ENCODE measurements at places on chromosomes 4 and X.

- DNase-seq: no peak
Measured at GRCh38 chrX:97740044-97740443, 856.3 kb downstream of the RPA4 start.

- no peak for DNase-seq
Measured at GRCh38 chr4:67083496-67083895, 461.8 kb downstream of the CENPC start.

DNA sequence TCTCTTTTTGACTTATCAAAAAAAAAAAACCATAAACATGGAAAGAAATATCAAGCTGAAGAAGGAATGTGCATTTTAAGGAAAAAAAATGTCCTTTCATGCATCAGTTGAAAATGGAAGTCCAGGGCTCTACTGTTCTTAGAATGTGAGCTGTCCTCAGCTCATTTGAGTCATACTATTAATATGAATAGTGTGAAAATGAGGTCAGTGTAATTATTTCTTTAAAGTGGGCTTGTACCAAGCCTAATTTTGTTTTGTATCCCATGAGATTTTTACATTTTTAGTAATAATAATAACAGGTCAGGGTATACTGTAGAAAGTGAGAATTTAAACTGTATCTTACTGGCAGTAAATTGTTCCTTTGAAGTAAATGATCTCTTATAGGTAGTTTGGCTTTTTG is 148.5 kb downstream of the NAA11 start:
- no peak for DNase-seq

GRCh38 chrX:116417214-116417613 is 19.2 kb upstream of the SLC6A14 start:
- DNase-seq: peak; percentile 29

DNA sequence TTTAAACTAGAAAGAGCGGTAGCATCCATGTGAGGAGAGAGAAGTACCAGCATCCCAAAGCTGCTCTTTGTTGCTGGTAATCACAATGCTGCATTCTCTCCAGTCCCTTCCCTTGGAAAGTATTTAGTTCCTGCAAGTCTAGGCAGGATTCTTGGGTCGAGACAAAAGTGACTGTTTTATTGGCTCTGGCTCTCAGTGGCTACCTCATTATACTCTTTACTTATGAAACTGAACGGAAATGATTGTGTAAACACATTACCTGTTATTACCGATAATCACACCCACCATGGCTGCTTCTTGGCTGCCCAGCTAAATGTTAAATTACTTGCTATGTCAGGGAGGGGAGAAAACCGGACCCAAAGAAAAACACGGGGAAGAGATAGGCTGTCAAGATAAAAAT is 26.2 kb downstream of the ATXN3L start:
- DNase-seq: peak; percentile 56

DNA sequence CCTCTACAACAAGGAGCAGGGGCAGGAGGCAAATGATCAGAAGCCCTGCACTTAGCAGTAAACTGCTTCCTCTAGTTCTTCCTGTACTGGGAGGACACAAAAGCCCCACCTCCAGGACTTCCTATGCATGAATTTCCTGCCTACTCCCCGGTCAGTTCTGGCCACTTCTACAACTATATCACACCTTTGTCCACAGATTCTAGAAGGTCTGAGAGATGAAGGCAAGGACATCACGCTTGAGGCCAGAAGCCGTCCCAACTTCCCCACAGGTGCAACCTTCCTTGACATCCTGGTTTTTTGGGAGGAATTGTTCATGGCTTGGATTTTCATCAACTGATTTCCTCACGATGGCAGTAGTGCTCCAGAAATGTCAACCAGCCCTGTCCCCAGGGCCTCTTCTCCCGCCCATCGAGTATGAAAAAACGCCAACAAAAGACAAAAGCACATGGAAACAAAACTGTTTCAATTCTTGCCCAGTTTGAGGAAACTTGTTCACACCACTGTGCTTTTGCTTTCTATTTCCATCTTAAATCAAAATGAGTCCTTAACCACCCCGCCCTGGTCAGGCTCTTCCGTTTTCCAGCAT is 206.5 kb upstream of the STK26 start:
- DNase-seq: peak; percentile 63

- DNase-seq: no peak
Measured at GRCh38 chr4:4289055-4289454, 899 bp downstream of the LYAR start.

DNA sequence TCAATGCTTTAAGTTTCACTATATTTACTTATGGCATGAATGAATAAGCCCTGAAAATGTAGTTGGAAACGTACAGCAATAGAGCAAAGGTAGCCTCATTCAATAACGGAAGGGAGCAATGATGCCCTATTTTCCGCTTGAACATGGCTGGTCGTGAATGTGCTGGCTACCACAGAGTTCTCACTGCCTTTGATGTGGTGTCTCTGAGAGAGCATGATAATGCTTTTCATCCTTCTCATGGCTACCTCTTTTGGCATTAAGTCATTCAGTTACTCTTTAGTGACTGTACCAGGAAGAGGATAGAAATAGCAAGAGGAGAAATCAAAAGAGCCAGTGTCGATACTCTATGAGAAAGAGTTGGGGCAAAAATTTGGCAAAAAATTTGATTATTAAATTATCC is 308.0 kb downstream of the PPP3CA start:
- DNase-seq: no peak

GRCh38 chrX:74351760-74352159 is 47.8 kb downstream of the ZCCHC13 start:
- DNase-seq: no peak

- DNase-seq: no peak
Measured at GRCh38 chr4:120844528-120844921, 78.0 kb downstream of the PRDM5 start.

DNA sequence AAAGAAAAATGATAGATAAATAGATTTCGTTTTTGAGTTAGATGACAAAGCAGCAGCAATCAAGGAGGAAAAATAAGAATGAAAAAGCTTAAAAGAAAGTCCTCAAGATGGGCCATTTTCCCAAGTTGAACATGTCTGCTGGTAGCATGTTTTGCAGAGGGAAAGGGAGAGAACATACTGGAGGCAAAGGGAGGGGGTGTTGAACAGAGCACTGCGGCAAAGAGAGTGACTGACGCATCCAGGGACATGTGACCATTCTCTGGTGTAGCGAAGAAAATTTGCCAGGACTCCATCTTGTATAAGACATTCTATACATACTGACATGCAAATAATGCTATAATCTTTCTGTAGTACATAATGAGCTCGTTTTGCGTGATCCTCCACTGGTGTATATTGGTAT is 1.2 kb downstream of the LINC00632 start:
- DNase-seq: no peak

- no peak for DNase-seq
Measured at GRCh38 chr4:158111241-158111640, 61.6 kb downstream of the GASK1B start.

DNA sequence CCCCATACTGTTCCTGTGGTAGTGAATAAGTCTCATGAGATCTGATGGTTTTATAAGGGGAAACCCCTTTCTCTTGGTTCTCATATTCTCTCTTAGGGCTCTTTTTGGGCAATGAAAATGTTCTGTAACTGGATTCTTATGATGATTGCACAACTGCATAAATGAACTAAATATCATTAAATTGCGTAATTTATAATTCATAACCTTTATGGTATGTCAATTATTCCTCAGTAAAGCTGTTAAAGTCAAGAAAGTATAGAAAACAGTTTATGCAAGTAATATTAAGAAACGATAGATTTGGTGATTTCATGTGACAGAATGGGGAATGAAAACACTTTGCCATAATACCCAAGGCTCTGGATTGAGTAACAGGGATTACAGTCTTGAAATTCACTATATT is 33.5 kb upstream of the SPANXD start:
- DNase-seq: no peak

GRCh38 chrX:72107320-72107719 is 24.4 kb downstream of the RTL5 start:
- DNase-seq: no peak

DNA sequence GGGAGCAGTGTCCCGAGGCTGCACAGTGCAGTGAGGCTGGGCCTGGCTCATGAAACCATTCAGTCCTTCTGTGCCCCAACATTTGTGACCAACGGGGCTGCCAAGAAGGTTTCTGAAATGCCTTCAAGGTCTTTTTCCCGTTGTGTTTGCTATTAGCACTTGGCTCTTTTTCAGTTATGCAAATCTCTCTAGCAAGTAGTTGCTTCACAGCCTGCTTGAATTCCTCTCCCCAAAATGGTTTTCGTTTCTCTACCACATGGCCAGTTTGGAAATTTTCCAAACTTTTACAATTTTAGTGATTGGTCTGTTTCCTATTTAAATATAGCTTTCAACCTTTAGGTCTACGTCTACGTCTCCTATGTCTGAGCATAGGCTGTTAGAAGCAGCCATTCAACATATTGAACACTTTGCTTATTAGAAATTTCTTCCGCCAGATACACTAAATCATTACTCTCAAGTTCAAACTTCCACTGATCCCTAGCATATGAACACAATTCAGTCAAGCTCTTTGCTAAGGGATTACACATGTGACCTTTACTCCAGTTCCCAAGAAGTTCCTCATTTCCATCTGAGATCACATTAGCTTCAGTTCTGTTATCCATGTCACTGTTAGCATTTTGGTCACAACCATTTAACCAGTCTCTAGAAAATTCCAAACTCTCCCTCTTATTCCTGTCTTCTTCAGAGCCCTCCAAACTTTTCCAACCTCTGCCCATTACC is 901.8 kb downstream of the GLUD2 start:
- DNase-seq: no peak

GRCh38 chr4:173280998-173281397 is 53.2 kb downstream of the HMGB2 start:
- DNase-seq: no peak

DNA sequence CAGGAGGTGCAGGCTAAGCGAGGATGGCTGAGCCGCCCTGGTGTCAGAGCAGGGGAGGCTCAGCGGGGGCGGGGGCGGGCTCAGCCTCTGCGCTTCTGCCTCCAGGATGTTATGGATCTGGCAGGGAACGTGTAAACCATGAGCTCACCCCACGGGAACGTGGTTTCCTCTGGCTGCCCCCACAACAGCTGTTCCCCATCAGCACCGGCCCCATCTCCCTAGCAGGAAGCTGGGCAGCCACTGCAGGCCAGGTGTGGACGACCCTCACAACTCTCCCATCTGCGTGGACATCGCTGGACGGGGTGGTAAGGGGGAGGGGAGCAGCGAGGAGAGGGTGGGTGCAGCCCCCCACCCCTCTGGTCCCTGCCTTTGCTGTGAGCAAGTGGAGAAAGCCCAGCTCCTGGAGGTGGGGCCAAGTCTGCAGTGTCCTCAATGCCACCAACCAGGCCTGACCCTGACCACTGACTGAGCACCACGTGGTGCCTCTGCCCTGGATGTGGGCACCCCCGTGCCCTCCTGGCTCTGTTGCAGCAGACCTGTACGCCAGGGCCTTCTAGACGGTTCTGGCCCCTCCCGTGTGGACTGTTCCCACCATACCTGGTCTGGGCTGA is 28.1 kb upstream of the SPON2 start:
- DNase-seq: no peak

GRCh38 chrX:120464411-120464810 is 4.7 kb downstream of the LAMP2 start:
- DNase-seq: no peak

GRCh38 chrX:85988353-85988752 is 59.0 kb downstream of the CHM start:
- no peak for DNase-seq

DNA sequence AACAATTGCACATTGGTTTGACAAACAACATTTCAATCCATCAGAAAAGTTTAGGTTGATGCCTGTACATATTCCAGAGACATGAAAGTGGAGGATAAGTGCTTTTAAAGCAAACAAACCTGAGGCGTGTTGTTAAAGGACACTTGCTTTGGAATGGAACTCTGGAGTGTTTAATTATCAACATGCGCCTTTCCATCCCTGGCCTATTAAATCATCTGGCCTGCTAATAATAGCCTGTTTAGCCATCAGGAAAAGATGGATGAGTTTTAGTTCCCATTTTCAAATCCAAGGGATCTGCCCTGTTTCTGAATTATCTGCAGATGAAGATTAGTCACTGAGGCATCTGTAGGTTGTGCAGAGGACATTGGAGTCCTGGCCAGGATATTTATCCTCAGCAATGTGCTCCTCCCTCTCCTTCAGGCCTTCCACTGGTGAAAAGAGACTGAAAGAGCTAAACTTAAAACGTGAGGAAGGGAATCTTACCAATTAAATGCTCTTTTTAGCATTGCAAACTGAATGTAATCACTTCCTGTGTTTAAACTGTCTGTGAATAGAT is 388.9 kb downstream of the PPARGC1A start:
- DNase-seq: peak; percentile 32

GRCh38 chrX:13340182-13340791 is 20.4 kb upstream of the ATXN3L start:
- peak; percentile 3 for DNase-seq

GRCh38 chrX:129238011-129238410 is 285.3 kb downstream of the SMARCA1 start:
- DNase-seq: no peak

- peak; percentile 4 for DNase-seq
Measured at GRCh38 chrX:106898462-106898861, 4.7 kb downstream of the RIPPLY1 start.

DNA sequence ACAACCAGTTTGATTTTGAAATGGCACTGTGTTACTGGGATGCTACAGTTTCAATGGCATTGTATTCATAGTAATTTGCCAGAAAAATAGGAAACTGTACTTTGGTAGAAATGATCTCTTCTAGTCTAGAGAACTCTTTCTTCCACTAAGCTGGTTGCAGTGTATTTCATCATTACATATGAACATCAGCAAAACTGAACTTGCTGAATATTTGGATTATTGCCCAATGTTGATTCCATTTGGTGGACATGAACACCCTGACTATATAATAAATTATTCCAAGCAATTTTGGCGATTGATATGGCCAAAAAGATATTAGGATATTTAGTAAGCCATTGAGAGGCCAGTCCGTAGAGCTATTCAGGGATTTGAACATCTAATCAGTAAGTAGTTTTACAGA is 191.8 kb upstream of the CXorf66 start:
- DNase-seq: no peak

DNA sequence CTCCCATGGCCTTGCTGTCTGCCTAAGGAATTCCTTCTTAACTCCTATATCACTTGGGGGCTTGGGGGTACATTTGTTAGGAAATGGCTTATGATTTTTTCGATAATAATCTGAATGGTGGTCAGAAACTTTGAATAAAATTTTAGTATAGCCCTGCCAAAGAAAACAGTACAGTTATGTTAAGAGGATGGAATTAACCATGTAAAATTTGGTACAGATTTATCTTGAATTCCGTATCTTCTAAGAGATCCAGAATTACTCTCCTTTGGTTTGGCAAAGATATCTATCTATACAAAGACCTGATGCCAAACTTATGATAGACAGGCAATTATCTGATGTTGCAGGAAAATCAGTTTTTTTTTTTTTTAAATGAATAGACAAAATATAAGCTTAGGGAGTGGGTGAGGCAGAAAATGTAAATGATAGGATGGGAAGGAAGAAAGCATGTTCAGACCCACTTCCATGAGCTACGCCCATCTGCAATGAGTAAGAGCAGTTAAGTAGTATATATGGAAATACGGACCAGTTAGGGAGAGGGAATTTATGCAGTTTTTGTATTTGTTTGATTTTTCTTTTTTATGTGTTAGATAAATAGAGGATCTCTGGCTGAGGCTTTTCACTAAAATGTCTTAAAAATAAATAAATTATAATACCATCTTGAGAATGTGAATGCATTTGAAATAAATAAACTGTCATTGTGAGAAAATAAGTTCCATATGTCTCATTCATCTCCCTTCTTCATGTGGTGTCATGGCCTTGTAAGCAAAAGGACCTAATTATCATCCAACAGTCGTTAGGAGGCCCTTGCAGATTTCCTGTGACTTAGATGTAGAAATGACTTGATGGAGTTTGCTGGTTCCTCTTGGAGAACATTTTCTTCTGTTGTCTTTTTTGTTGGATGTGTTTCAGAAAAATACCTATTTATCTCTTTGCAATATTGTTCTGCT is 389.6 kb downstream of the ARHGAP24 start:
- no peak for DNase-seq

GRCh38 chr4:173166491-173166890 is 2.1 kb upstream of the GALNT7 start:
- DNase-seq: no peak
